ENCODE measurements at places on chromosomes 2 and 18.
A peak's percentile ranks its signal among the peaks of the same experiment; 100 is the strongest.

- DNase-seq = no peak
Observed at GRCh38 chr18:23225503-23225902, 90.2 kb downstream of the CABLES1 start.

GRCh38 chr2:2763351-2764000 is 432.4 kb upstream of the MYT1L start:
- no peak for DNase-seq

GRCh38 chr2:55311444-55311870 is 42.4 kb upstream of the MTIF2 start:
- DNase-seq = peak; percentile 17

GRCh38 chr2:200397785-200398184 is 91.3 kb downstream of the SPATS2L start:
- DNase-seq = no peak

DNA sequence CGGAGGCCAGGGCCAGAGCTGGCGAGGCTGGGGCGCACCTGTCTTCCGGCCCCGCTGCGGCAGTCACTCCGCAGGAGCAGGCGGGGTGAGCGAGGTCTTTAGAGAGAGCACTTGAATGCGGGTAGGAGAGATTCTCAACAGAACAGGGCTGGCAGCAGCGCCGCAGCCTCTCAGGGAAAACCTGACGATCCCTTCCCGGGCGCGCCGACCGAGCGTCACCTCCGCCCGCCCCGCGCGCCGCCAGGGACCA is 526 bp downstream of the PRKRA start:
- DNase-seq = no peak

DNA sequence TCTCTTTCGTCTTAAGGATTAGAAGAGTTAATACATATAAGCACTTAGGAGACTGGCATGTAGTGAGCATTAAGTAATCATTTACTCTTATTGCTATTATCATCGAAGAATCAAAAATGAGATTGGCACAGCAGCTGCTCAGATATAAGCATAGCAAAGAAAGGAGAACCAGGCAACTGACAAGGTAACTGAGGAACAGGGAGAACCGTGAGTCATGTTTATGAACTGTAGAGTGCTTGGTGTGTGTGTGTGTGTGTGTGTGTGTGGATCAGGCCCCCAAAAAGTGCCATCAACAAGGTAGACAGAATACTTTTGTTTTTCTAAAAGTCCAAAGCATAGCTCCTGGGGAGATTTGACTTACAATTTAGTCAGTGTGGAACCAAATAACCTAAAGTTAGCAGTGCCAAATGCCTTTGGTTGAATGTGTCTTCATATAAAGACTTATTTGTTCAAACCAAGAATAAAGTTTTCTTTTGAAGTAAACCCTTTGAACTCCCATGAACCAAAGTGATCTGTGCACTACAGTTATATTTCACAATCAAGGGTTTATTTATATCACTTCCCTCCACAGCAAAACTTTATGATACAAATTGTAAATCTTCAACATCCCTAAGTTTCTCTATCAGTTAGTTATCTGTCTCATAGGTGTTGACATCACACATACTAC is 660.6 kb downstream of the NYAP2 start:
- DNase-seq = no peak

DNA sequence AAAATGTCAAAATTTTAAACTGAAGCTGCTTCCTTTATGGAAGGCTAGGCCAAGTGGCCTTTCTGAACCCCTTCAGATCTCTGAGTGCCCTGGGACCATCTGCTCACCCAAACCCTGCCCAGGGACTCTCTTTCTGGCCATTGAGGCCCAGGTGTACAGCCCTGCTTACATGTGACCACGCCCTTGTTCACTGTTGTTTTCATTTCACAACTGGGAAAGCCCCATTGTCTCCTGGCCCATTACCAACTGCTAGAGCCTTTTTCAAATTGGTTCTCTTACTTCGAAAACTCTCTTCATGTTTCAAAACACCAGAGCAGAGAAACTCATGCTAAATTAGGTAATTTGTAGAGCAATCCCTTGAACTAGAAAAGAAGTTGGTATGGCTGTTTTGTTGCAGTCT is 219.5 kb upstream of the TANK start:
- no peak for DNase-seq

GRCh38 chr2:62334440-62335058 is 138.6 kb downstream of the B3GNT2 start:
- DNase-seq = no peak

- no peak for DNase-seq
Observed at GRCh38 chr2:16338026-16338425, 327.6 kb downstream of the CYRIA start.

DNA sequence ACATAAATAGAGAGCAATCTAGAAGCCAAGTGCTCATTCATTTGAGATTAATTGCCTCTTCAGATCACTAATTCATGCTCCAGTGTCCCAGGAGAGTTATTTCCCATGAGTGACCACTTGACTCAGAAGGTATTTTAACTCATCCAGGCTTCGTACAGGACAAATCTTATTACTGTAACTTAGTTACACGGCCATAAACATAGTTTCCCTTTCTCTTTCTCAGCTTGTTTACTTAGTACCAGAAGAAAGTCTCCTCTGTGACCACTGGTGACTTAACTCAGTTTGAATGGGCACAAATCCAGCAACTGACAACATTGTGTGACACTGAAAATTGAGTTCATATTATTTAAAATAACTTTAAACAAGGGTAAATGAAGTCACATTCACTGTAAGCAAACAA is 25.3 kb downstream of the MMADHC start:
- DNase-seq = no peak

DNA sequence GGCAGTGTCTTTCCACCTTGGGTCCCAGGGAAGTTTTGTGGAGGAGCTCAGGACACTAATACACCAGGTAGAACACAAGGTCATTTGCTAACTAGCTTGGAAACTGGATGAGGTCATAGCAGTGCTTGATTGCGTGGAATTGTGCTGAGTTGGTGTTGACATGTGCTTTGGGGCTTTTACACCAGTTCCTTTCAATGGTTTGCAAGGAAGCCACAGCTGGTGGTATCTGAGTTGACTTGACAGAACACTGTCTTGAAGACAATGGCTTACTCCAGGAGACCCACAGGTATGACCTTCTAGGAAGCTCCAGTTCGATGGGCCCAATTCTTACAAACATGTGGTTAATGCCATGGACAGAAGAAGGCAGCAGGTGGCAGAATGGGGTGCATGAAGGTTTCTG is 5.9 kb downstream of the CTLA4 start:
- DNase-seq = no peak

DNA sequence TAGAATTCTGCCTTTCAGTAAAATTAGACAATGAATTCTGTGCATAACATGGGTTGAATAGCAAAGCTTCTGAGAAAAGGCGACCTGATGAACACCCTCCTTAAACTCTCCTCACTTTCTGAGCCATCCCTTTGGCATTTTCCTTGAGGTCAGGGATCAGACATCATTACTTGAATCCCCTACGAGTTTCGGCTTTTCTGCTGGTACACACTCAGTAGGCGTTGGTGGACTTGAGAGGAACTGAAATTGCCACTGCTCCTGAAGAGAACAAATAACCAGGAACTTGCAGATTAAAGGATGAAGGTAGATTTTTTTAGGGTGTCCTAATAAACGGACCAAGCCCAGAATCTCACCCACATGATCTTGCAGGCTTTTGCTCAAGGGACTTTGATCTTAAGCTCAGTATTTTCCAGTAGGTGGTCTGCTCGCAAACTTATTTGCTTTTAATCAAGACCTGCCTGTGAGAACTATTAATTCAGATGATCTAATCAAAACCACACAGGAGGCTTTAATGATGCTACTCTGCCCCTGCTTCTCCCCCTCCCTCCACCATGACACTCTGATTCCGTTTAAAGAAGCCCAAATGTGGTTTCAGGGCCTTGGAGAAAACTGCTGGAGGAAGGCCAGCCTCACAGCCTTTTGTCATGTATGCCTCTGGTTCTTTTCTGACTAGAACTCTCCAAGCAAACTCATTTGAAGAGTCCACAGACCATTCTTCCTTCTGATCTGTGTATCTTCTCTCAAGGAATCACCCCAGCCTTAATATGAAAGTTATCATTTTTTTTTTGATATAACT is 124.9 kb downstream of the PRKCE start:
- no peak for DNase-seq

GRCh38 chr2:181680055-181680936 is at the start of gene NEUROD1:
TSS of gene NEUROD1 (minus strand) at chr2:181680517. CDS start at chr2:181678860, 1,657 bp downstream.
- no peak for DNase-seq

- DNase-seq = no peak
Observed at GRCh38 chr2:128440666-128441340, 122.1 kb upstream of the HS6ST1 start.

- peak; percentile 37 for DNase-seq
Observed at GRCh38 chr2:127525691-127526131, 578 bp downstream of the IWS1 start.

- no peak for DNase-seq
Observed at GRCh38 chr2:97997784-97998392, 2.1 kb upstream of the TMEM131 start.

- no peak for DNase-seq
Observed at GRCh38 chr2:69704446-69704845, 37.5 kb upstream of the ANXA4 start.

GRCh38 chr2:16927398-16927797 is 261.8 kb upstream of the CYRIA start:
- no peak for DNase-seq

DNA sequence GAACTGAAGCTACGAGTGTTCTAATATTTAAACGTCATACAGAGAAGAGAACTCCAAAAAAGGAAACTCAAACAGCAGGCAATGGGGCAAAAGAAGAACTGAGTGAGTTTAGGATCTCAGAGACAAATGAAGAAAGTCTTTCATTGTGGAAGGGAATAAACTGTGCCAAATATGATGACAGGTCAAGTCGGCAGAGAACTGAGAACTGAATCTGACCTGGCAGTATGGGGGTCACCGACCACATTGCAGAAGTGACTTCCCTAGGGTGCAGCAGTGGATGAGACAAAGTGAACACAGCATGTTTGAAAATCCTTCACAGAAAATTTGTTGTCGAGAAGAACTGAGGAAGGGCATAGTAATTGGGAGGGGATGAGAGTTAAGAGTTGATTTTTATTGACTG is 55.9 kb downstream of the TTC21B start:
- no peak for DNase-seq

DNA sequence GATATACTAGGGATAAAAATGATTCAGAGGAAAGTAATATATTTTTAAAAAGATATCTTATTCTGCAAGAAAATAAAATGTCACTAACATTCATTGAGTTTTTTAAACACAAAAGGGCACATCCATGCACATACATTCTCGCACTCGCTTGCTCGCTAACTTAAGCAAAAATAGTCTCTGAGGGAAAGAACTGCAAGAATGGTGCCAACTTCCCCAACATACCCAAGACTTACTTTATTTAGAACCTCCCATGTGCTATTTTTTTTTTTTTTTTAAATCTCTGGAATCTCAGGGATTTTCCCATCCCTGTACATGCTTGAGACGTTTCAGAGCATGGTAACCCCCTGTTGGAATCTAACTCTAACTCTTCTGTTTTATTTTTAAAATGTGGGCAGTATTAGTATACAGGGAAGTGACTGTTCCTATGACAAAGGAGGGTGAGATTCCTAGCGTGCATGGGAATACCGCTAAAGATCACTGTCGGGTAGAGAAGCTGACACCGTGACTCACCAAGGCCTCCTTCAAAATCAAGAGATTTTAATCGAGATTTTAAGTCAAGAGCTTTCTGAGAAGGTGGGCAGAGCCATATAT is 187.9 kb upstream of the ZEB2 start:
- DNase-seq = no peak

- no peak for DNase-seq
Observed at GRCh38 chr2:36456227-36457175, 100.9 kb downstream of the CRIM1 start.

DNA sequence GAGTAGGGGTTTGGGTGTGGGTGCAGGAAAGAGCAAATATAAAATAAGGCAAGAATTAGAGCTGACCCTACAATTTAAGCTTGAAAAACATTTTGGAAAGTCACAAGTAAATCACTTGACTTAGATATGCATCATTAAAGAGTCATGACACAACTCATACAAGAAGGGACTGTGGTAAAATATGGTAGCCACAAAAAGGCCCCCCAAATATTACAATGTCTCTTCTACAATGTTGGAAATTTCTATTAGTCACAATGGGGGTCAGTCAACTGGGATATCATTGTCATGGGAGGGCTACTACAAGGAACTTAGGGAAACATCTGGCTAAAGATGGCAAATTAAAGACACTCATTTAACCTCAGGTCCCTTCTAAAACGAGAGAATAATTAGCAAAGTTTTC is 15.7 kb upstream of the SERPINB2 start:
- DNase-seq = no peak

DNA sequence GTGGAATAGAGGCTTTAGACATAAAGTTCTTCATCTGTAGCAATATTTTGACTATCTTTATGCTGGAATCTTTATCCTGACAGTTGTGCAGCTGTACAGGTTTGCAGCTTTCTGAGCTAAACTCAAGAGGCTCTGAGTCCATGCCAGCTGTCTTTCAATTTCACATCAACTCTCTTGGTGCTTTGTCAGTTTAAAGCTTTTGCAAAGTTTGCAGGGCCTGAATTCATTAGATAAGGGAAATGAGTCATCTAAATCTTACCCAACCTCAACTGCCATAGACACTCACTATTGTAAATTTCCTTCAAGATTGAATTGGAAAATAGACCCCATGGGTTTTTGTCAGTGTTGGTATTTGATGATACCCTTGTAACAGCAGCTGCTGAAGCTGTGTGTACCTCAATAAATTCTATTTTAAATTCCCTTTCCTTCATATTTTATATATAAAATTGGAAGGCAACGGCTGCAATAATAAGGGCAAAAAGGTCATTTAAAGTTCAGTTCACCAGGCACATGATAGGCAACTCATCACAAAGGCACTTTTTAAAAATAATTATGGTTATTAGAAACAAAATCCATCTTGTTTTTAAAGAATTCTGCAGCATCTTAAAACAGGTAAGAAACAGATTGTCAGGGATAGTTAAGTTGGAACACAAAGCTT is 169.9 kb upstream of the SLC39A10 start:
- peak; percentile 77 for DNase-seq

DNA sequence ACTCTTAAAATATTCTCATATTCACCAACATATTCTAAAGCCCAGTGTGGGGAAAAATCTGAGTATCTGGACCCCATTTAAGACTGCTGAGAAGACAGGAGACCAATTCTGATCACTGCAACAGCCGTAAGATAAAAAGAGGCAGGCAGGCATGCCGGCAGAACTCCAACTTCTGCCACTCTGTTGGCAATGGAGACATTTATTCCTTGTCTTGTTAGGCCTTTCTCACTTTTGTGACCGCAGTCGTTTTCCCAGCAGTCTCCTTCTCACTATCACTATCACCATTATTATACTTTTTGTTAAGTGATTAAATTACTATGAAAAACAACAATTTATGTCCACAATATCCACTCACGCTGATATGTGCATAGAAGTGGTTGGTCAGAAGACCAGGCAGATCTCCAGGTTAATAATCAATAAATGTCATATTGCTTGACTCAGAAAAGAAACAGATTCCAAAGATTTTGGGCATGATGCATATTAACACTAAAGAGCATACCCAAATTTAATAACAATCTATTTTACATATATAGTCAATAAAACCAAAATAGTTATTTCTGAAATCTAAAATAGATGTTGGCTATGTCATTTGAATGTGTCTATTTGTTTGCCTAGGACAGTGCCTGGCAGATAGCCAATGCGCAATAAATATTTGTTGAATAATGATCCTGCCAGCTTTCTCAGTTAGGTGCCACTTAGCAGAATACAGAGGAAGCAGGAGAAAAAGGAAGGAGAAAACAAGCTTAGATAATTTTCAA is 38.2 kb downstream of the SESTD1 start:
- peak; percentile 27 for DNase-seq

Measured in hematopoietic multipotent progenitor cell (in vitro differentiated cells).